H1 (cell line): ENCODE measurements at places on chromosomes 12 and 14. TPM values are rescaled to one million over a fixed set of nuclear protein-coding genes. Genes with fewer than 3 reads are reported as not detected.

DNA sequence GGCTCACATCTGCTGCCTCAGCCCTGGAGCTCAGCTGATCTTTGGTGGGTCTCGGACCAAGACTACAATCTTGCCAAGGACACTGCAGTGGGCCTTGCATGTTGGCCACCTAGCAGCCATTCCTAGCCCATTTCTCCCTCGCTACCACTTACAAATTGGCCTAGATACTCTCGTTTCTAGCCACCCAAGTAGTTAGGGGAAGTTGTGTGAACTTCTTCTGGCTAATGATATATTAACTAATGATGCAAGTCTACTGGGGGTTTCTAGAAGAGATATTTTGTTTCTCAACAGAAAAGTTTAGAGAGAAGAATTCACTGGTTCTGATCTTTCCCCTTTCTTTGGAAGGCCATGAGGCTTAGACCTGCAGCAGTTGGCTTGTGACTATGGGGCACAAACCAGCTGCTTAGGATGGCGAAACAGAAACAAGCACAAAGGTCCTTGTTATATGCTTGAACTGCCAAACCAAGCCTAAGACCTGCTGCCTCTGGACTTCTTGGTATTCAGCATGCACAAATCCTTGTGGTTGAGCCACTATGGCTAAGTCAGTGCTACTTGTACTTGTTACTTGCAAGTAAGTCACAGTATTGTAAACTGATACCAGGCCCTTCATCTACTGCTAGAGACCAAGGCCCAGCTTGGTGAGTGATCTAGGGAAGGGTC lies 30.5 kb upstream of the GPATCH2L start:
- no peak for DNase-seq

DNA sequence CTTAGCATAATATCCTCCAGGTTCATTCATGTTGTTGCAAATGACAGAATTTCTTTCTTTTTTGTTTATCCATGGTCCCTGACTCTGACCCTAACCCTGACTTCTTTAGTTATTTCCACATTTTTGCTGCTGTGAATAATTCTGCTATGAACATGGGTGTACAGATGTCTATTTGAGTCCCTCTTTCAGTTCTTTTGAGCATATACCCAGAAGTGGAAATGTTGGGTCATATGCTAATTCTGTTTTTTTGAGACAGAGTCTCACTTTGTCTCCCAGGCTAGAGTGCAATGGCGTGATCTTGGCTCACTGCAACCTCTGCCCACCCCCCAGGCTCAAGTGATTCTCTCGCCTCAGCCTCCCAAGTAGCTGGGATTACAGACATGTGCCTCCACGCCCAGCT lies 33.1 kb downstream of the KNTC1 start:
- DNase-seq, result no peak

GRCh38 chr12:18224745-18225144 lies 36.6 kb upstream of the PIK3C2G start:
- peak; percentile 10 for DNase-seq

GRCh38 chr12:63894132-63894531 lies 49.6 kb downstream of the SRGAP1 start:
- no peak for DNase-seq

GRCh38 chr12:2171672-2172426 lies 119.1 kb downstream of the CACNA1C start:
- DNase-seq, result no peak

DNA sequence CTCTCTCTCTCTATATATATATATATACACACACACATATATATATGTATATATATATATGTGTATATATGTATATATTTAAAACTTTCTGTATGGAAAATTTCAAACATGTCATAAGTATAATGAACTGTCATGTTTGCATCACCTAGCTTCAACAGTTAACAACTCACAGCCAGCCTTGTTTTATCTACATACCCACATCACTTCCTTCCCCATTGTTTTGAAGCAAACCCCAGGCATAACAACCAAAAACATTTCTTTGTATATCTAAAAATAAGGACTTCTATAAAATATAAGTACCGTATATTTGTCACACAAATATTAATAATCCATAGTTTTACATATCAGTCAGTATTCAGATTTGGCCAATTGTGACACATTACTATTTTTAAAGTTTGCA lies 57.4 kb downstream of the PAPOLA start:
- no peak for DNase-seq

DNA sequence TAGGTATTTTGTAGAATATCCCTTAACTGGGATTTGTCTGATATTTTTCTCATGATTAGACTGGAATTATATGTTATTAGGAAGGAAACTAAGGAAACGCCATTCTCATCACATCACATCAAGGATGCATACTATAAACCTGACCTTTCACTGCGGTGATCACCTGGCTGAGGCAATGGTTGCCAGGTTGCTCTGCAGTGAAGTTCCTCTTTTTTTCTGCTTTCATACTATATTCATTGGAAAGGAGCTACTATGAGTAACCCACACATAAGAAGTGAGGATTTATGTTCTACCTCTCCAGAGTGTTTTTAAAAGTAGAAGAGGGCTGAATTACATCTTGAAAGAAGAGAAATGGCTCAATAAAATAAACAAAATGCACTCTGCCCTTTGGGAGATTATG lies 31.0 kb upstream of the GRIP1 start:
- DNase-seq, result no peak

Gene FSCB
- not detected in 2 replicates for polyA plus RNA-seq

DNA sequence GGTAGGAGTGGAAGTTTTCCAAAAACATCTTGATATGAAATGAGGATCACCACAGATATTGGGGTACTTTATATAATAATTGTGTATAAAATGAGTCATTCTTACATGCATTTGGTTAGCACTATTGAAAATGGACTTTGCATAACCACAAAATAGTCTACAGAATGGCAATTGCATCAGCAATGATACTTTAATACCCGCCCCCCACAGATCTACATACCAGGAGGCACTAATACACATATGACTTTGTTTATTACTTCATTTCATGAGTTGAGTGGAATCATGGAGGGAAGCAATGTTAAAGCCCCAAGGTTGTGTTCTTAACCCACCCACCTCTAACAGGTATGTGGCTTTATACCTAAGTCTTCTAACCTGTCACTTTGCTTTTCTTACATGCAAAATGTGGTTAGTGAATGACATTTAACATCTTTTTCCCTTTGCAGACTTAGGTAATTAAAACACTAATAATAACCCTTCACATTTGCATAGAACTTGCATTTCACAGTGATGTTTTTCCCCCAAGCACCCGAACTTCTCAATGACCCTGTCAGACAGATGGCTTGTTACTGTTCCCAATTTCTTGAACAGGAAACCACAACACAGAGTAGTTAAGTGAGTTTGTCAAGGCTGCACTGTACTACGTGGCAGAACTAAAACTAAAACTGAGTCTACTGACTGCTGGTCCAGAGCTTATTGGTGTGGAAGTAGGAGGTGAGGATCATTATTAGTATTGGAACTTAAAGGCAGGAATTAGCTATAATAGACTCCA lies 101.9 kb downstream of the NPAS3 start:
- DNase-seq, result no peak

GRCh38 chr12:132398386-132398991 lies 69.1 kb upstream of the GALNT9 start:
- DNase-seq, result no peak

Gene BIN2
- 0.05 TPM in 1 of 2 replicates, not detected in the other for polyA plus RNA-seq

Gene PLBD1
- polyA plus RNA-seq, result 4.0 and 6.3 TPM in 2 replicates

- no peak for DNase-seq
Observed at GRCh38 chr12:125072496-125072895, 7.3 kb downstream of the AACS start.

Gene EFS
- polyA plus RNA-seq, result 28.6 and 39.0 TPM in 2 replicates

Gene HSPB8
- 17.4 and 28.2 TPM in 2 replicates for polyA plus RNA-seq

GRCh38 chr12:32864731-32865130 lies 31.8 kb downstream of the PKP2 start:
- DNase-seq, result no peak

Gene CEBPE
- polyA plus RNA-seq, result 0.05 and 0.06 TPM in 2 replicates

Gene CCDC197
- not detected in 2 replicates for polyA plus RNA-seq

Gene KCNH5
- polyA plus RNA-seq, result 0.16 and 0.24 TPM in 2 replicates

DNA sequence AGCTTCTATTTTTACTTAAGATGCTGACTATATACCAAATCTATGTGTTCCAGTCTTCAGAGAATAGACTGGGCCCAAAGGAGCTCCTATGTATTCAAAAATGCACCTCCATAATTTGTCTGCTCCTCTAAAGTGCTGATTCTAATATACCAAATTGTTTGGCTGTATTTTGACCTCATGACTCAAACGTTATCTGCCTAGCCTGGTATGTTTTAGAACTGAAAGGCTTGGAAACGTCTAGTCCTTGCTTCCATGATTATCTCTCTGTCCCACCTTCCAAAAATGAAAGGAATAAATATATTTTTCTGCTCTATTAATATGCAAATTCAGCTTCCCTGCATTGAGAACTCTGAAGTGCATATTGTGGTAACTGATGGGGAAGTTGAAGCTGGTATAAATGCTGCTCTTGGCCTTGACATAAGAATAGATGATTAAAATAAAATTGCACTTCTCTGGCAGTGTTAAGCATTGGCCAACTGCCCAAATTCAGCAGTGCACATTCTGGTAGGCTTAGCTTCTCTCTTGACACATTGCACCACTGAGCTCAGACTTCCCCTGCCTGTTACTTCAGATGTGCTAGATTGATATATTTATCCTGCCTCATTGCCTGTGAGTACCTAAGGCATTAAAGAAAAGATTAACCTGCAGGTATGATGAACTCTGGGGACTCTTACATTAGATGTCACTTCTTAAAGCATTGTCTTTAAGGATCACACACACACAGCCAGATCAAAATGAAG lies 882.3 kb downstream of the RPS29 start:
- DNase-seq, result no peak

Gene MIA2
- polyA plus RNA-seq, result 6.5 and 10.1 TPM in 2 replicates

DNA sequence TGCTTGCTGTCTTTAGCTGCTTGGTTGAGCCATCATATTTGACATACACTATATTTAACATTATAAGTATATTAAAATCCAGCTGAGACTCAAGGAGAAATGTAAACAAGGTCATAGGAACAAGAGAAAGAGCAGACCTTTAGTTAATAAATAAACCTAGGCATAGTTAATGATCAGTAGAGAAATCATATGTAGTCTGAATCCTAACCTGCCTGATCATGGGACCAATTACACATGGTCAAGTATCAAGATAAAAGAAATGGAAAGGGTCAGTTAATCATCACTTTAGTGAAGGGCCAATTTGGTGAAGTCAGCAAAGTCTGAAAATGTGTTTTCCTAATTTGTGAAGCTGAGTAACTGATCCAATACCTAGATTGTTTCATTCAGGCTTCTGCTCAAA lies 7.5 kb downstream of the RNF212B start:
- no peak for DNase-seq
